ENCODE measurements at places on chromosomes 13 and 19. TPM values are rescaled to one million over a fixed set of nuclear protein-coding genes. Genes with fewer than 3 reads are reported as not detected.

GRCh38 chr19:18551631-18552030 is 6.0 kb upstream of the KXD1 start:
- no peak for DNase-seq

- DNase-seq, result no peak
Observed at GRCh38 chr19:48661711-48662090, 11.1 kb downstream of the NTN5 start.

GRCh38 chr13:43306372-43306771 is 283.0 kb downstream of the DNAJC15 start:
- no peak for DNase-seq

Gene RNF113B
- not detected for total RNA-seq

Measured in lower leg skin (tissue), 4 donors.